ENCODE measurements at places on chromosomes 2 and 18. TPM values are rescaled to one million over a fixed set of nuclear protein-coding genes. Genes with fewer than 3 reads are reported as not detected.

DNA sequence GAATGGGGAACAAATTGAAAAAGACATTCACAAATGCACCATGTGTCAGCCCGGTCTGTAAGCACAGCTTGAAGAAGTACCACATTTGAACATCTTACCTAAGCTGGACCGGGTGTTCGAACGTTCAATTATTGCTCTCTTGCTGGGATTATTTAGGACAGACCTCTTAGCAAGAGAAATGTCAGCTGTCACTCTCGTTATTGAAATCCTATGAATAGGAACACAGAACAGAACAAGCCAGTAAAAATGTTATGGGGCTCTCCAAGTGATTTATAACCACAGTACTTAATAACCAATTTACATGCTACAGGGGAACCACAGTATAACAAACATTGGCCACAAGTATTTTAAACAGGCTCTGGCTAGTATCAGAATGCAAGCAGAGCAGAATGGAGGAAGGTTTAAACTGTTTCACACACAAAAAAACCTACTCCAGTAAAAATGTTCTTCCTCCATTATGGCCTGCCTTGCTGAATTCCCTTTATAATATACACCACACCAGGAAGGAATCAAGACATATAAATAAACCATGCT, 32.5 kb upstream of the ARL5A start:
- no peak for DNase-seq

GRCh38 chr2:206245265-206245672, 29.2 kb upstream of the ZDBF2 start:
- no peak for DNase-seq

DNA sequence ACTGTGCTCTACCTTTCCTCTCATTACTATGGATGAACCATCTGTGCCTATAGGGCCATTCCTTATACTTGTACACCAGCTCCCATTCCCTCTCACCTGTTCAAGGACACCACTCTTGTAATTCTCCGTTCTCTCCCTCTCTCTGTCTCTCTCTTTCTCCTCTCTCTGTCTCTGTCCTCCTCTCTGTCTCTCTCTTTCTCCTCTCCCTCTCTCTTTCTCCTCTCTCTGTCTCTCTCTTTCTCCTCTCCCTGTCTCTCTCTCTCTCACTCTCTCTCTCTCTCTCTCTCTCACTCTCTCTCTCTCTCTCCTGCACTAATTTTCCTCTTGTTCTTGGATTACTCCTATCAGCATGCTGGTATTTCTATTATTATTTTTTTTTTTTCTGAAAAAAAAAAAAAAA, 78.9 kb upstream of the RMDN2 start:
- DNase-seq = no peak

DNA sequence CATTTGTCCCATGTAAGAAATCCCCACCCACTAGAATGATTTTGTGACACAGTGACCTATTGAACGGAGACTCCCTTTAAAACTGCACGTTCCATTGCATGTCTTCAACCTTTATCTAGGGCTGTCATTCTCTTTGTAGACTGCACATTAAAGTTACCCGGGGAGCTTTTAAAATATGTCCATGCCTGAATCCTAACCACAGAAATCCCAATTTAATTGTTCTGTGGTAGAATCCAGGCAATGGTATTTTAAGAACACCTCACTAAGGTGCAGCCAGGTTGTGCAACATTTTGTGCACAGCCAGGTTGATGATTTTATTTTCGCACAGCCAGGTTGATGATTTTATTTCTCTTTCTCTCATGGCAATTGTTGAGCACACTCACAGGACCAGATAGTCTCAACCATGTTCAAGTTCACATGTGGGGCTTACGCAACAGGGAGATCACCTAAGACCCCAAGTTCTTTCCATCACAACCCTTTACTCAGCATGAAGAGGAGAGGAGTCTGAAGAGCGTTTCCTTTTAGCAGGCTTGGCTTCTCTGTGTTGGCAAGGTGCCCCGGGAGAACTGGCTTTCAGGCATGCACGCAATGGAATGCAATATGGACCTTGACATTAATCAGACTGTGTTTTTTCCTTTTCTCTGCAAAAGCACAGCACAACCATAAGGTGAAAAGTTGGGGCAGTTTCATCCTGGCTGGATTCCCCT, 467.3 kb upstream of the ETAA1 start:
- DNase-seq = peak; percentile 33

DNA sequence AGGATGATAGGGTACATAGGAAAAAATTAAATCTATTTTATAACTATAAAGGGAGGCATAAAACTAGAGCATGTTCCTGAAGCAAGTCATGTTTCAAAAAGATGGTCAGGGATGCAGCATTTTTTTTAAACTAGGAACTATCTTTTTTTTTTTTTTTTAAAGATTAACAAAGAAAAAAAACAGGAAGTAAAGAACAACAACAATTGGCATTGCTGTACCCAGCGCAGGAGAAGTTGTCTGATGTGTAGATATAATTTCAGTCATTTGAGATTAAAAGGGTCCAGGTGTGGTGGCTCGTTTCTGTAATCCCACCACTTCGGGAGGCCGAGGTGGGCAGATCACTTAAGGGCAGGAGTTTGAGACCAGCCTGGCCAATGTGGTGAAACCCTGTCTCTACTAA, 41.5 kb downstream of the PMAIP1 start:
- DNase-seq = no peak

PROC gene
- total RNA-seq = not detected

RNF152 gene
- total RNA-seq = 93.2 TPM

Measured in lower leg skin (tissue), 4 donors.